RWPE2 (cell line): ENCODE measurements at places on chromosomes 11 and 22.
A peak's percentile ranks its signal among the peaks of the same experiment; 100 is the strongest.

- H3K4me3 ChIP-seq, result no peak overlapping the region
- no peak for DNase-seq
- no peak overlapping the region for H3K27ac ChIP-seq
- H3K27me3 ChIP-seq, result no peaks in the 10 kb centered on the region
- H3K4me1 ChIP-seq, result no peaks in the 10 kb centered on the region
Observed at GRCh38 chr11:70640408-70640807, 242.1 kb downstream of the CTTN start.

DNA sequence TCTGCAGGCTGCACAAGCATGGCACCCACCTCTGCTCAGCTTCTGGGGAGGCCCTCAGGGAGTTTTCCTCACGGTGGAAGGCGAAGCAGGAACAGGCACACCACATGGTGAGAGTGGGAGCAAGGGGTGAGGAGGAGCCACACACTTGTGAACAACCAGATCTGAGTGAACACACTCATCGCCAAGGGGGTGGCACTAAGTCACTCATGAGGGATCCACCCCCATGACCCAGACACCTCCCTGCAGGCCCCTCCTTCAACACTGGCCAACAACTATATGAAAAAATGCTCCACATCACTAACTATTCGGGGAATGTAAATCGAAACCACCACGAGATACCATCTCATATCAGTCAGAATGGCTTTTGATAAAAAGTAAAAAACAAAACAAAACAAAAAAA lies 722 bp upstream of the KRTAP5-2 start:
- peaks cover 5% of the 10 kb centered on the region for H3K27me3 ChIP-seq
- no peak overlapping the region for H3K27ac ChIP-seq
- no peaks in the 10 kb centered on the region for H3K4me1 ChIP-seq
- no peaks in the 10 kb centered on the region for H3K36me3 ChIP-seq
- H3K4me3 ChIP-seq, result no peak overlapping the region

DNA sequence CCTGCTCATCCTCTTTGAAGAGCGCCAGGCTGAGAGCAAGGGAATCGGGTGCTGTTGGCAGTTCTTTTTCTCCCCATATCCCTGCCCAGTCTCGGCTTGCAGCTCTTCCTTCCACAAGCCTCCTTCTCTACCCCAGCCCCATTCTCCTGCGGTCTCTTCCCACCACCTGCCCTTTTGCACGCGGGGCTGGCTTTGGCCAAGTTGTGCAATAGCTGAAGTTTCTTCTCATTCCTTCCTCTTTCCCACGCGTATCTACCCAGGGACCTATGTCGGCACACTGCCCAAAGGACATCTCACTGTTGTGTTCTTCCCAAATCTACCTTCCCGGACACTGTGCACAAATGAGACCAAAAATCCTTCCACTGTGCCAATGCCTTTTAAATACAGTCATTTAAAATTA lies 22.3 kb upstream of the HTR3A start:
- no peak overlapping the region for H3K4me3 ChIP-seq
- H3K27ac ChIP-seq, result no peak overlapping the region
- H3K27me3 ChIP-seq, result peaks cover 7% of the 10 kb centered on the region
- H3K36me3 ChIP-seq, result no peaks in the 10 kb centered on the region
- DNase-seq, result no peak

GRCh38 chr11:11931461-11932055 lies 76.9 kb downstream of the DKK3 start:
- H3K4me3 ChIP-seq, result no peak overlapping the region
- no peak for DNase-seq
- no peak overlapping the region for H3K27ac ChIP-seq
- peaks cover 64% of the 10 kb centered on the region for H3K36me3 ChIP-seq
- no peaks in the 10 kb centered on the region for H3K4me1 ChIP-seq

DNA sequence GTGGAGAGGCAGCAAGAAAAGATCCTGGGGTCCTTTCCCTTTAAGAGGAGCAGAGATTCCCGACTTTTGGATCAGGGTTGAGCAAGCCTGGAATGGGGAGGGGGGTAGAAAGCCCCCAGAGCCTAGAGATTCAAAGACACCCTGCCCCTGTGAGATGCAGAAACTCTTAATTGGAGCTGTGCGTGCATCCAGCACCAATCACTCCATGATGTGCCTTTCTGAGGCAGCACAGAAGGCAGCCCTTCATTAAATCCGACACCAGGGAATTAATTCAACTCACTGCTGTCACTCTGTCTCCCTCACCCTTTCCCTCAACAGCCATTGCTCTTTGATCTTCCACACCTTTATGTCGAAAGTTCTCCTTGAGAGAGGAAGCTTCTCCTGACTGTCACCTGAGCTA lies 43.0 kb downstream of the DSCAML1 start:
- H3K27me3 ChIP-seq, result peaks cover 4% of the 10 kb centered on the region
- no peak overlapping the region for H3K27ac ChIP-seq
- no peaks in the 10 kb centered on the region for H3K36me3 ChIP-seq
- H3K4me3 ChIP-seq, result no peak overlapping the region

DNA sequence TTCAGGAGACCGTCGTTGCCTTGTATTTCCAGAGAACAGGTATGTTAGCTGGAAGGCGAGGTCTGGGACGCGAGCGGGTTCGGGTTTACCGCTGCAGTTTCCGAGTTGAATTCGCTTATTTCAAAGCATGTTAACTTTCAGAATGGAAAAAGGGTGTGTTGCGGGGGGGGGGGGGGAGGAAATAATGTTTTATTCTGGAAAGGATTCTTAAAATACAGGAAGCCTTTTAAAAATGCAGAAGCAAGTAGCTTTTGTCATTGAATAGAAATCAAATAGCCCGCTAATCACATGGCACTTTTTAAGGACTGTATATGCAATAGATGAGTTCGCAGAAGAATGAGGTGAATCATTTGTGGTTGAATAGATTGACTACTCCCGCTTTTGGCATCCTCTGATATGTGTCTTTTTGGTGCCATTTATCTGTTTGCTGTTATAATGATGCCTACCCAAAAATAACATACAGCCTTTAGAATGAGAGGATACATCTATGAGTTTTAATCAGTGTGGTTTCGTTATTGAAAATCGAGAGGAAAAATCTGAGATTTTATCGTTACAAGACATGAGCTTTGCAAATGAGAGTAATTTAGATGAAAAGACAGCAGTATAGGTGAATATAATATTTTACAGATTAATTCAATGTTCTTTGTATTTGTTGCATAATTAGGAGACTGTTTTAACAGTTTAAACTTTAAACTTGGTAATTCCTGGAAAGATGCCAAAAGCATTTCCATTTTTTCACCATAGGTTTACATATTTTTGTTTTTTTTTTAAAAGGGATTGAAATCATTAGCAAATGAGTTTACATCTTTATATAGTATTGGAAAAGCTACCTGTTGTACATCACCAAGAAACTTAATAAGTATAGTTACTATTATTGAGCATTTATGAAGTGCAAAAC lies 1.7 kb downstream of the PDE3B start:
- H3K4me1 ChIP-seq, result no peaks in the 10 kb centered on the region
- no peak for DNase-seq
- H3K4me3 ChIP-seq, result peak overlapping the region; percentile 49
- no peaks in the 10 kb centered on the region for H3K36me3 ChIP-seq

- no peaks in the 10 kb centered on the region for H3K4me1 ChIP-seq
- no peak for DNase-seq
- H3K27me3 ChIP-seq, result no peaks in the 10 kb centered on the region
- H3K27ac ChIP-seq, result no peak overlapping the region
Observed at GRCh38 chr11:125685228-125685627, 4.6 kb upstream of the ACRV1 start.

DNA sequence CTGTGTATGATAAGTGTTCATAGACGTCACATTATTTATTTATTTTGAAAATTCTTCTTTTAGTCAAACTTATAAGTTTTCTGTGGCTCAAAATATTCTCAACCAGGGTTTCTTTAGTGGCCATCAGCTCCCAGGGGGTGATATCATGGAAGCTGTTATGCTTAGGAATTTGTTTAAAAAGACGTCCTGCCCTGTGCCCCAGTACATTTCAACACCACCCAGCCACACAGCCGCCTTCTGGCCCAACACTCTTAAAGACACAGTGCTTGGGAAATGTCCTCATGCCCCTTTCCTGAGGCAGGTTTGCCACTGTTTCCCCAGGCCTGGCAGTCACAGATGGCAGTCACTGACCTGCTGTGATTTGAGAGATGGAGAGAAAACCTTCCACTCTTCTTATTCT lies 19.9 kb downstream of the TSKU start:
- H3K36me3 ChIP-seq, result peaks cover 2% of the 10 kb centered on the region; the same call in 1 of the 2 replicates
- peaks cover 4% of the 10 kb centered on the region for H3K4me1 ChIP-seq
- no peak overlapping the region for H3K4me3 ChIP-seq
- DNase-seq, result no peak
- no peak overlapping the region for H3K27ac ChIP-seq

- no peak overlapping the region for H3K4me3 ChIP-seq
- H3K4me1 ChIP-seq, result peaks cover 7% of the 10 kb centered on the region
- H3K27me3 ChIP-seq, result no peaks in the 10 kb centered on the region
- H3K36me3 ChIP-seq, result no peaks in the 10 kb centered on the region
- H3K27ac ChIP-seq, result no peak overlapping the region
Observed at GRCh38 chr11:12963051-12963450, 46.1 kb upstream of the RASSF10 start.
